ENCODE measurements at places on chromosomes 16 and 17.

DNA sequence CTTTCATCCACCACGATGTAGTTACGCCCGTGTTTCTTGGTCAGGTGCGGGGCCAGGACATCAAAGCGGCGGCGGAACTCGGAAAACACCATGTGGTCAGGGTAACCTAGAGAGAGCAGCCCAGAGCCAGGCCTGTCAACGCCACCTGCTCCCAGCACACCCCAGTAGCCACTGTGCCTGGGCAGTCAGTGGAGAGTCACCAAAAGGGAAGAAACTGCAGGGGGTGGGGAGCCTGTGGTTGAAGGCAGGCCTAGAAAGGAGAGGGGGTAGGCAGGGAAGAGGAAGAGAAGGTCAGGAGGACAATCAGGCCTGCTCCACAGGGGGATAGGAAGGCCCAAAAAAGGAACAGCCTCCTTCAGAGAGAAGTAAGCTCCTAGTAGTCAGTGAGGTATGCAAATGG, 64.1 kb downstream of the PIPOX start:
- DNase-seq, result no peak

- no peak for DNase-seq
These were observed 74.7 kb downstream of the WIPI1 start for GRCh38 chr17:68382582-68383085.

DNA sequence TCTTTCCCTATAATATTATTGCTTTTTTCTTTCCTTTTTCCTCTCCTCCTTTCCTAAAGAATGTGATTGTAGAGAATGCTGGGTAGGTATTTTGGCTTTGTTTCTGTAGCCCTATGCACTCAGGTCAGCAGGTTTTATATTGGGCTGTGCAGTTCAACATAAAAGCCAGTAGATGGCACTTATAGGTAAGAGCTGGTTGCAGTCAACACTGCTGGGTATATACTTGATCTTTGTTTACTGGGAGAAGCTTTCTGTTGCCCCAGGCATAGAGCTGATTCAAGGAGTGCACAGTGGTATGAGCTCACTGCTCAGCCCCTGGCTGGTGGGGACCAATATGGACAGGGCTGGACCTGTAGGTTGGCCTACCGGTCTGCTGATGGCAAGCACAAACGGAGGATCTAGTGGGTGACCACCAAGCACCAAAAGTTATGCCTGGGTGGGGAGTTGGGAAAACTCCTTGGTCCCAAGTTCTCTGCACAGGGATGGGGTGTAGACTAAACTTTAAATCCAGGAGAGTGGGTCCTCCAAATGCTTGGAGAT, 378.9 kb downstream of the PMP22 start:
- DNase-seq, result no peak

DNA sequence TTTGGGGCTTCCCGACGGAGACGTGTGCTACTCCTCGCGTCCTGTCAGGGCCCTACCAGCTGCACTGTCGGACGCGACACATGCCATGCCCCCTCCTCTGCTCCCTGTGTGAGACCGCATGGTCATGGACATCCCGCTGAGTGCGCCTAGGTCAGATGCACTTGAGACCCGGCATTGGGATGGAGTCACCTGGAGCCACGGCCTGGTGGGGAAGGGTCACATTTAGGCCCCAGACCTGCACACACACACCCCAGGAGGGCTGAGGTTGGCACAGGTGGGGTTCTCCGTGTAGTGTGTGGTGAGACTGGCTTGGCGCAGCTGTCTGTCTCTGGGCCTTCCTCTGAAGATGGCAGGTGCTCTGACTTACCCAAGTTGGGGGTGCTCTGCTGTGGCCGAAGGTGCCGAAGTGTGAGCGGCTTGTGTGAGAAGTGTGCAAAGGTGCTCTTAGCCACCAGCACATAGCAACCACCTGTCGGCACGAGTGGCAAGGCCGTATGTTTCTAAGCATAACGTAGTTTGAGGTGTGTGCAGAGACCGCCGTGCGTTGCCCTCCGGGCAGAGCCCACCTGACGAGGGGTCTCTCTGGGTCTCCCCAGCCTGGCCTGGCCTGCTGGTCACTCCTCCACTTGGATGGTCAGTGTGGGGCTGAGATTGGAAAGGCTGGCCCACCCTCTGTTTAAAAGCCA, 108.6 kb downstream of the BANP start:
- no peak for DNase-seq

DNA sequence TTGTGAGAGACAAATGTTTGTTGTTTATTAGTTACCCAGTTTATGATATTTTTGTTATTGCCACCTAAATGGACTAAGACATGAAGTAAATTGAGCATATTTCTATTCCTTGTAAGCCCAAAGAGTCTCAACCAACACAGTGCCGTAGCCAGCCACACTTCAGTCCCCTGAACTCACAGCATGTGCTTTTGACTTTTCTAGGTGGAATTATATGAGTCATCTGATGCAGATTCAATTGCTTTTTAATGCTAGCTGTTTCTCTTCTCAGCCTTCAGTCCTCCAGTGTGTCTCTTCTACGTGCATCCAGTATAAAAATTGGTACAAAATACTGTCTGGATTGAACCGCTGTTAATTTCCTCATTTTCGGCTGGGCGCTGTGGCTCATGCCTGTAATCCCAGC, 39.0 kb downstream of the IQCK start:
- no peak for DNase-seq

- no peak for DNase-seq
These were observed 10.6 kb upstream of the MEFV start for GRCh38 chr16:3266873-3267537.

DNA sequence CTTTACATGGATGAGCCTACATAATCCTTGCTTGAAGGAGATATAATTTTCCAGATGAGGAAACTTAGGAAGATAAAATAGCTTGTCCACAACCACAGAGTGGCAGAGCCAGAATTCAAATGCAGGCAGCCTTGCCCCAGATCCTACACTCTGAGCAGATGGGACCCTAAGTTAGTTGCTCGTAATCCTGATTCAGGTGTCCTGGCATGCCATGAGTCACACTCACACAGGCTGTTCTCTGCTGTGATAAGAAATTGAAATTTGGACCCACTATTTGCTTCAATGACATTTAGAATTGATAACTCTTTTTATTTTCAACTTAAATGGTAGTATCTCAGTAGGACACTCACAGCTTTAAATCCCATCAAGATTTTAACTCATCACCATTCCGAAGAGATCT, 150.7 kb upstream of the CACNG5 start:
- no peak for DNase-seq

- DNase-seq, result no peak
These were observed 250.7 kb upstream of the MON1B start for GRCh38 chr16:76940251-76940650.

- peak; percentile 47 for DNase-seq
These were observed 5.1 kb downstream of the CYB5D1 start for GRCh38 chr17:7862692-7863437.

DNA sequence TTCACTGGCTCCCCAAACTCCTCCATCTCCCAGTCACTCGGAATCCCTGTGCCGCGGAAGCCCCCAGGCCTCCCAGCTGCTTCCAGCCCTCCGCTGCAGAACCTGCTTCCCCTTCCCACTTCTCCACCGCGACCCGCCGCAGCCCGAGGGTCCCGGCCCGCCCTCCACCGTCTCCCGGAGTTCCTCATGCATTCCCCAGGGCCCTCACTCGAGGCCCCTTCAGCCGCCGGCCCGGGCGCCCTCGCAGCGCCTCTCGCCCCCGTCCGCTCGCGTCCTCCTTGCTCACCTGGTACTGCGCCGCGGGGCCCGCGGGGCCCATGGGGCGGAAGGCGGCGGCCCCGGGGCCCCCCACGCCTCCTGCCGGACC, 329 bp downstream of the SMARCD2 start:
- DNase-seq, result no peak

DNA sequence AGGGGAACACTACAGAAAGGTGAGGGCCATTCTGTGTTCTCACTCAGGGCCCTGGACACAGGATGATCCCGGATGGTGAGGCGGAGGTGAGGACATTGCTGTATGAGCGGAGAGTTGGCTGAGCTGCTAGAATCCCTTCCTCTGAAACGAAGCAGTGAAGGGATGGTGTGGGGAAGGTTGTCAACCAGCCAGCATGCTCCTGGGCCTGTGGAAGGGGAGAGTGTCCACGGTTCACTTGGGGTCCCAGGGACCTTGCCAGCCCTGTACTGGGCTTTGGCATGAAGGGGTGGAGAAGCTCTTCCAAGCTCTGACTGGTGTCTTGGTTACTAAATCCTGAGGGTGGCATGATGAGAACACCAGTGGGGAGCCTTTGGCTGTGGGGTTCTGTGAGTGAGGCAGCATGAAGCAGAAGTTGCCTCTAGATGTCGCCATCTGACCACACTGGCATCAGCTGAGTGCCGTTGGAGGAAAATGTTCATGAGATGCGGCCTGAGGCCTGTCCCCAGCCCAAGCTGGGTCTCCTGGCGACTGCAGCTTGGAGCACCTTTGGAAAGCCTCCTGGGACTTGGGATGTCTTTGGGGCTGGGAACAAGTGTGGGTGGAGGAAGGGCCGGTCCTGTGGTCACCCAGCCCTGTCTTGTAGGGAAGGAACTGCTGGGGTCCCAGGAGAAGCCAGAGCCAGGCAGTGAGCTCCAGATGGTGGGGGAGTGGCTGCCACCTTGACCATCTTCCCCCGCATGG, 14.8 kb downstream of the PDP2 start:
- DNase-seq, result no peak

DNA sequence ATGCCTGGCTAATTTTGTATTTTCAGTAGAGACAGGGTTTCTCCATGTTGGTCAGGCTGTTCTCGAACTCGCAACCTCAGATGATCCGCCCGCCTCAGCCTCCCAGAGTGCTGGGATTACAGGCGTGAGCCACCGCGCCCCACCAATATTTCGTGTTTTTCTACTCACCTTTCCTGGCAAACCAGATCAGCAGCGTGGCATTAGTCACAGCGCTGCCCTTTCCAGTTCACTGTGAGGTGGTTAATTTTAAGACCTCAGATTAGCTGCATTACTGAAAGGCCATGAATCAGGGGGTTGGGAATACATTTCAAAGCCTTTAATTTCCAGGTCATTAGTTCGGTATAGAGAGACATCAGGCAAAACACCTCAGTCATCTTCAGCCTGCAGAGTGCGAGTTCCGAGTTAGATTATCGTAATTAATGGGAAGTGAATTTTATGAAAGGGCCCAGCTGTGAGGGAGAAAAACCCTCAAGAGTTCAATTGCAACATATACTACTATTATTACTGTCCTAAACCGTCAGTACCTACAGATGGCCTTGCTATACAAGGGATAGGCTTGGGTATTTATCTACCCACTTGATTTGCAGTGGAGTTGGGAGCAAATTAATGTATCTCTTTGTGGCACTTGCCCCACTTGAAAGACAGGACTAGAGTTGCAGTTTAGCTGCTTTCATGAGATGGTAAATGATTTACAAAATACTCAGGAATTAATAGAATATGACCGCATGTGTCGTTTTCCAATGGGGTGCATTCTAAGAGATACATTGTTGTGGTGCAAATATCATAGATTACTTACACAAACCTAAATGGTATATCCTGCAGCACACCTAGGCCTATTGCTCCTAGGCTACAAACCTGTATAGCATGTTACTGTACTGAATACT, 2.1 kb upstream of the USP32 start:
- no peak for DNase-seq

- no peak for DNase-seq
These were observed 827 bp downstream of the CDK10 start for GRCh38 chr16:89687092-89687940.

DNA sequence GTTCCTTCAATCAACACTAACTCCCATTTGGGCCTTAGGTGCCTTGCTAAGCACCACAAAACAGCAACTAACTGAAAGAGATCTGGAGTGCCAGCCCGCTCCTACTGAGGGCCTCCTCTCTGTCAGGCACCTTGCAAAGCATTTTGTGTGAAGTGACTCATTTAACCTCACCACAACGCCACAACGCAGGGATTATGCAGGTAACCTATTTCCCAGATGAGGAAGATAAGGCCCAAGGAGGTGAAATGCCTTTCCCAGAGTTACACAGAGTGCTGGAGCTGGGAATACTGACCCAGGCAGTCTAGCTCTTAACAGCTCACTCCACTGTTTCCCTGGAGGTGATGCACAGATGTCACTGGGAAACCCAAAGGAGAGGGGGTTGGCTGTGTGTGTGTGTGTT, 32.8 kb downstream of the DRC3 start:
- no peak for DNase-seq

- peak; percentile 31 for DNase-seq
These were observed 647 bp downstream of the PRSS8 start for GRCh38 chr16:31134625-31135534.

DNA sequence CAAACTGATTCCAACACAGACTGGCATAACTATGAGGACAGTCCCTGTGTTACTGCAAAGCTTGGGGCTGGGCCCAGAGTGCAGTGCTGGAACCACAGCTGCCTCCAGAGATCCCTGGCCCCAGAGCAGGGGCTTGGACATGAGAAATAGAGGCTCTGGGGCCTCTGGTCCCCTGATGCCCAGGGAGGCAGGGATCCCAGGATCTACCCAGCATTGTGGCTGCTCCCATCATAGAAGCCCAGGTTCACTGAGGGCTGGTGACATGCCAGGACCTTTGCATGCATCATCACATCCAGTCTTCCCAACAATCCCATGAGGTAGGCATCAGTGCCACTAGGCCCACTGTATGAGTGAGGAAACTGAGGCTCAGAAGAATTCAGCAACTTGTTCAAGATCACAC, 95.8 kb downstream of the TMEM132E start:
- DNase-seq, result no peak

DNA sequence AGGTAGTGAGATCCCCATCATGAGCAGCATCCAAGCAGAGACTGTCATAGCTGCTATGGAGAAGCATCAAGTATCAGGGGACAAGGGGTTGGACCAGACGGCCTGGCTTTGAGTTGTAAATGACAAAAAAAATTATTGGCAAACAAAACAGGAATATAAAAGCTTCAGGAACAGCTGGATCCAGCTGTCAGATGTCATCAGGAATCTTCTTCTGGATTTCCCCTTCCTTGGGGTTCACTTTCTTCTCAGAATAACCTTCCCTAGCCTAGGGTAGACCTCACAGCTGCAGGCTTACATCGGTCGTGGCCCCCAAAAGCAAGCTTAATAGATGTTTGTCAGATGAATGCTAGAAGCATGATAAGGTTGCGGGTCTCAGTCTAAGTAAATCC, 17.2 kb upstream of the RAI1 start:
- no peak for DNase-seq

DNA sequence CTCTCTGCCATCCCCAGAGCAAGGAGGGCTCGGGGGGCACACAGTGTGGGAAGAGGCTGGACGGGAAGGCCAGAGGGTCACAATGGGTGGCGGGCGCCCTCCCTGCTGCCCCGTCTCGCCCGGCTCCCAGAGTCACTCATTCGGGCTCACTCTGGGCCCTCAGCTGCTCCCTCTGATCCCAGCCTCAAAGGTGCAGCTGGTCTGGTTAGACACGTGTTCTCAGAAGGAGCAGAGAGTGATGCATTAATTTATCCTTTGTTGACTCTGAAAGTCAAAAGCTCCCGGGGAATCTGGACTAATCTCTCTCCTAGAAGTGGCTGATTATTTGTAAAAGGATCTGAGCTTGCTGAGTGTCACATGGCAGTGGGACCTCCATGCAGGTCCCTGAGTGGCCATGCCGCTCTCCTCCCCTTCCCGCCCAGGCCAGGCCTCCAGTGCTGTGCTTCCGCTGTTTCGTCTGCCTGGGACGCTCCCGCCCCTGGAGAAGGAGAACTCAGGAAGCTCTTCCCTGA, 87.5 kb downstream of the SEC14L1 start:
- no peak for DNase-seq

- DNase-seq, result no peak
These were observed 366.7 kb downstream of the KCNJ2 start for GRCh38 chr17:70535986-70536385.

- DNase-seq, result no peak
These were observed 104.7 kb downstream of the SMG6 start for GRCh38 chr17:2198927-2199326.

GRCh38 chr17:1535737-1536136, 19.3 kb upstream of the INPP5K start:
- DNase-seq, result no peak

Measured in NCI-H2029 treated with DMSO at 0.1 percent for 48 hours (cell line).